ENCODE measurements at places on chromosomes 7 and 10.

DNA sequence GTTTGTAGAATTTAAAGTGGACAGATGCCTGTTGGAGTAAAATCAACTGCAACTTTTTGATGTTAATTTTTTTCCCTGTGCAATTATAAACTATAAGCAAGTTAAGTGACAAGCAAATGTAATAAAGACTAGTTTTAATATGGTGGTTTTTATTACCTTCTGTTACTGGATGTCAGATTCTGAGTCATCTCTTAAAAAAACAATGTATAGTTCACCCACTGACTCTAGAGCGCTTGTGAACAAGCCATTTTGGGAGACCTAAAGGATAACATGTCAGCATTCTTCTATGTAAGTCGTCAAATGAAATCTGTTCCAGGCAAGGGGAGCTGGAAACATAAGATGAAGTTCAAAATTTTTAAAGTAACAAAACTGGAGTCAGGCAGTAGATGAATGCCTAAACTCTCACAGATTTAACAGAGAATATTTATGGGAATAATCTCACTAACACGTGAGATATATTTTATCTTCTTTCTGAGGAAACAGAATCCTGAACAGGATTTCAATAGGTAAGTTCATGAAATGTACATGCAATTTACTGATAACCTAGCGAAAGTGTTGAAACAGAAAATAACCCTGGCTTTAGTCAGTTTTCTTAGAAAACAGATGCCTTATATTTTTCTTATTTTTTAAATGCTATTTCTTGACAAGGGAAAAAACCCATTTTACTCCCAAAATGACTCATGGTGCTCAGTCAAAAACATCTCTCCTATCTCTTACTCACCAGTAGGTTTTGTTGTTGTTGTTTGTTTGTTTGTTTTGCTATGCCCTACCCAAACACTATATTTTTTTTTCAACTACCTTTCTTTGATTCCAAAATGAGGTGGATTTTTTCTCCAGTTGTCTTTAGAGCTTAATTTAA is 91.7 kb downstream of the SLC39A12 start:
- DNase-seq = no peak

GRCh38 chr7:83455612-83456011 is 193.3 kb downstream of the SEMA3E start:
- no peak for DNase-seq

DNA sequence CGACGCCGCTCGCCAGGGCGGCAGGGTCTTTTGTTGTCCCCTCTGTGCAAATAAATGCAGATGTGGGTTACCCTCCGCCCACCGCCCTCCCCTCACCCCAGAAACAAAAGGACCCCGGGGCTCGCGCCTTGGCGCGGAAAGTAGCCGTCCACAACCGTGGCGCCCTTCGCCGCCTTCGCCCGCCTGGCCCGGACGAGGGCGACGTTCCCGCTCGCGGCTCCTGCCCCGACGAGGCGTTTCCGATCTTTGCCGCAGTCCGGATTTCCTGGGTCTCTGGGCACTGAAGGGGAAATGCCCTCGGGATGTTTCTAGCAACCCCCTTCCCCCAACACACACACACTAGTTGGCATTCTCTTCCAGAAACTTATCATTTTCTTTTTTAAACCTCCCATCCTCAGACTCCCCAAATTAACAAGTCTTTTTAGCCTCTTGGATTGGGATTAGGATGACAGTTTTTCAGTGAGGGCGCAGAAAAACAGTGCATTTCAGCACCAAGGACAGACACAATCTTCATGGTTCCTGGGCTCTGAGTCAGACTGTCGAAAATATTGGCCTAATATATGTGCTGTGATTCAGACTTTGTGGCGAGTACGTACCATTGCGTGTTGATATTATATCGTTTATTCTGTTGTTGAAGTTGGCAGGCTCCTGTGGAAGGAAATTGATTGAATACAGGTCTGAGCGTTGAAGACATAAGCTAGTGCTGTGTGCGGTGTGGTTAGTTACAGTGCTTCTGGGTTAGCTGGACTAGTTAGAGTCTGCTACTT is 771 bp downstream of the PHYHIPL start:
- peak; percentile 42 for DNase-seq

- DNase-seq = no peak
Observed at GRCh38 chr7:55107946-55108345, 89.1 kb downstream of the EGFR start.

DNA sequence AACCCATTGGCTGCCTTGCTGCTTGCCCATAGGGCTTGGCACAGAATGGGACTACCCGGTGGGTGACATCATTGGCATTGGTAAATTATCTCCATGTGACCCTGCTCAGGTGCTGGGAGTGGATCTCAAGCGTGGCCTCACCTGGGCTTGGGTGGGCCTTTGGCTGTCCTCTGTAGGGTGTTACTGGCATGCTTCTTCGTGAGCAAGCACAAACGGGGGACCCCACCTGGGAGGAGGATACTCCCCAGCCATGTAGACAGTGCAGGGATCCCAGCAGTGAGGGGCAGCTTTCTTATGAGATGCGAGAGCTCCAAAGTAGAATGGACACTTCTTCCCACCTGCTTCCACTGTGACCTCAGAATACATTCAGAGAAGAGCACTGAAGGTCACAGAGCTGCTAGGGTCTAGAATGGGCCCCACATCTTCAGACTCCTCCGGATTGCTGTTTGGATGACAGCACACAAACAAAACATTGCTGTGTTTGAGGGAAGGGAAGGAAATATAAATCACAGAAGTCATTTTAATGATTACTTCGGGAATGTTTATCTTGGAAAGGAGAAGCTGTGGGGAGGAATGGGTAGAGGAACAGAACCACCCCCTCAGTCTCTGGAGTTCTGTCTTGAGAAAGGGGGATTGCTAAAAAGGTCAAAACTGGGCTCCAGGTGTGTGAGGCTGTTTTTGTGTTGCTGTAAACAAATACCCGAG is 75.9 kb downstream of the SH2D4B start:
- DNase-seq = no peak

GRCh38 chr7:1533547-1534329 is 3.2 kb downstream of the MAFK start:
- DNase-seq = no peak

- peak; percentile 11 for DNase-seq
Observed at GRCh38 chr7:82234457-82235049, 209.0 kb downstream of the CACNA2D1 start.

- DNase-seq = no peak
Observed at GRCh38 chr7:132100981-132101380, 475.3 kb downstream of the PLXNA4 start.

Data from DMS153 (cell line).